ENCODE measurements at places on chromosomes 1 and 21.
A peak's percentile ranks its signal among the peaks of the same experiment; 100 is the strongest.

DNA sequence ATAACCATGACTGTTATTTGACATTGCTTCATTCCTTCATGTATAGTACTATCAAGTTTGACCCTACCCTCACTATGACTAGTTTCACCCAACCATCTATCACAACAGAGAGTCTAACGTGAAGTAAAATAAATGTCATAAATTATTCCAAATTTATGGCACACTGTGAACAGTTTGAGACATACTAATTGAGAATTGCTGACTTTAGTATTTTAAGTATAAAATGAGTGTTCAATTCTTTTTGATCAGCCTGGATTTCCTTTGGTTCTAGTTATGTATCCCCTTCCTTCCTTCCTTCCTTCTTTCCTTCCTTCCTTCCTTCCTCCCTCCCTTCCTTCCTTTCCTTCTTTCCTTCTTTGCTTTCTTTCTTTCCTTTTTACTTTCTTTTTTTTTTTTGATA is 14.5 kb downstream of the CR1 start:
- DNase-seq = no peak

DNA sequence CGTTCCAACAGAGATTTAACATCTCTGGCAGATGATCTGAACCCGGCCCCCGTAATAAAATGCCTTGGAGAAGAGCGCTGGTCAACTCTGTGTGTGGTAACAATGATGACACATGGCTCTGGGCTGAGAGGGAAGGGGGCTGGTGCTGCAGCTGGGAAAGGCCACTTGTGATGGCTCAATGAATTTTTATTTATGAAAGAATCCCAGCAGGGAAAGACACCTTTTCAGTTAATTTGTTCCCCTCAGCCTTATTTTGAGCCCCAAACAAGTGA is 59.4 kb downstream of the SYT6 start:
- no peak for DNase-seq

- DNase-seq = no peak
Observed at GRCh38 chr1:25026730-25027450, 96.8 kb upstream of the RUNX3 start.

GRCh38 chr1:246687002-246687401 is 37.2 kb upstream of the SCCPDH start:
- DNase-seq = no peak

- DNase-seq = no peak
Observed at GRCh38 chr1:164569866-164570265, 10.9 kb downstream of the PBX1 start.

DNA sequence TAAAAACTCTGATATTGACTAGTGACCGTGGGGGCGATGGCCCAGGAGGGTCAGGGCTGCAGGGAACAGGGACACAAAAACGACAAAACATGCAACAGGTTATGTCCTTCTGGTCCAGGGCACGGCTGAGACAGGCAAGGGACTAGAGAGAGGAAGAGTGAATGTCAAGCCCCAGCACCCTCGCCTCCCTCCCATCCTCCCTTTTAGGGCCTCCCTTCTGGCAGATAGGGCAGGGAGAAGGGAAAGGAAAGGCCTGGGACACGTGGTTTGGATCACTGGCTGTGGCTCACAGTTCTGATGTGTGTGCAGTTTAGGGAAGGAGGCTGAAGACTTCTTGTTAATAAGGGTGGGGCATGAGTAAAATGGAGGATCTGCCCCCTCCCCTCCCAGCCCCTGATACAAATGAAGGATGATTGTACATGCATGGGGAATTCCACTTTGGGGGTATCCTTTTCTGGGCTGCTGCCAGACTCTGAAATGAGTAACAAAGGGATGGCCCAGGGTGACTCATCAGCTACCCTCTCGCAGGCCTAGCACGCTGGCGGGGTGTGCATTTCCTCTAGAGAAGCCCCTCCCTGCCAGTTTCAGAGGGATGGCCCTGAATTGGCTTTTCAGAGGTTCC is 14.2 kb downstream of the CAPN2 start:
- no peak for DNase-seq

DNA sequence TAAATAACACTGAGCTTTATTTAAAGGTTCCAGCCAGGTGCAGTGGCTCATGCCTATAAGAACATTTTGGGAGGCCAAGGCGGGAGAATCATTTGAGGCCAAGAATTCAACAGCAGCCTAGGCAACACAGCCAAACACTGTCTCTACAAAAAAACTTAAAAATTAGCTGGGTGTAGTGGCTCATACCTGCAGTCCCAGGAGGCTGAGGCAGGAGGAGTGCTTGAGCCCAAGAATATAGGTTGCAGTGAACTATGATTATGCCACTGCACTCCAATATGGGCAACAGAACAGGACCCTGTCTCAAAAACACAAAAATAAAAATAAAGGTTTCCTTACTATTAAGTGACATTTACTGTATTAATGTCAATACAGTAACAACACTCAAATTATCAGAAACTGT is 2.1 kb downstream of the TAF12 start:
- DNase-seq = peak; percentile 66

DNA sequence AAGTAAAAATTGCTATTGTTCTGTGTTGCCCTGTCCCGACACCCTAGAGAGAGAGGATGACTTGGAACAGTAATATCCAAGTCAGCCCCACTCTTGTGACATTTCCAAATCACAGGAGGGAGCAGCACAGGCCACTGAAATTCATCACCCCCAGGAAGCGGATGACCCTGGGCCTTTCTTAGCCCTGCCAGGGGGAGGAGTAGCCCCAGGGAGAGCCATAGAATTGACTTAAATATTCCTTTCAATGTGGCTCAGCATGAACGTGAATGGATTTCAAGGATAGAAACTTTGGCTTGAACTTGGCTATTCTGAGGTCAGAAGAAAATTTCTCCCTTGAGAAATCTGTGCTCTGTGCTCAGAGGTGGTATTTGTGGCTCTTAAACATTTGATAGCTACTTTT is 80.6 kb downstream of the CENPF start:
- no peak for DNase-seq

DNA sequence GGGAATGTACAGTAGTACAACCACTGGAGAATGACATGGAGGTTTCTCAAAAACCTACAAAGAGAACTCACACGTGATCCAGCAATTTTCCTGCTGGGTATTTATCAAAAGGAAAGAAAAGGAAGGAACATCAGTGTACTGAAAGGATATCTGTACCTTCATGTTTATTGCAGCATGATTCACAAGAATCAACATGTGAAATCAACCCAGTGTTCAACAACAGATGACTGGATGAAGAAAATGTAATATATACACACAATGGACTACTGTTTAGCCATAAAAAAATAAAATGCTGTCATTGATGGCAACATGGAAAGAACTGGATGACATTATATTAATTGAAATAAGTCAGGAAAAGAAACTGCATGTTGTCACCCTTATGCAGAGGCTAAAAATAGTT is 19.0 kb upstream of the CYP4A11 start:
- no peak for DNase-seq

DNA sequence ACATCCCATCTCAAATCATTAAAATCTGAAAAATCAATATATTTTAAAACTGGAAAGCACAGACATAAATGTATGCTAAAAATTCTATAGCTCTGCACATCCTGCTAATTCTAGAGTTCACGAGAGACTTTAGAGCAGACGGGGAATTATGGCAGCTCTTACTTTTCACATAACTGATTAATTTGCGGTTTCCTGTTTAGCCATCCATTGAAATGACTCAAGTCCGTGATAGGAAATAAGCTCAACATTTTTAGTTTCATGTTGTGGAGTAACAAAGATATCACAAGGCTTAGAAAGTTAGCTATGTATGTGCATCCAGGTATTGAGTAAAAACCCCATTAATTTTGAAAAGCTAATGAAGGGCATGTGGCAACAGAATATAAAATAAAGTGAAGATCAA is 123.2 kb downstream of the SMYD2 start:
- DNase-seq = no peak

- DNase-seq = no peak
Observed at GRCh38 chr21:42554251-42554961, 40.8 kb downstream of the SLC37A1 start.

DNA sequence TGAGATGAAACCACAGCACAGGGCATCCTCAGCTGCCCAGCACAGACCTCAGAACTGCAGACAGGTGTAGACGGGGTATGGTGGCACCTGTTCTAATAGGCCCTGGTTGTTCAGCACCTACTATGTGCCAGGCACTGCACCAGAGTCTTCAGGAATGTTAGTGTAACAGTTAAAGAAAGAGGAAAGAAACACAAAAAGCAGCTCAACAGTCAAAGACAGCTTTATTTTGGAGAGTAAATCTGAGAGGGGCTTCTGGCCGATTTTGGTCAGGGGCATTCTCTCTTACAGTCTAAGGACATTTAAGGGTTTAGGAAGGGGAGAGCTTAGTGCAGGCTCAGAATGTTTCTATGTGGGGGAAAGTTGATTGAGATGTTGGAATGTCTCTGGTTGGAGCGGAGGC is 45.2 kb upstream of the ACTL8 start:
- no peak for DNase-seq

DNA sequence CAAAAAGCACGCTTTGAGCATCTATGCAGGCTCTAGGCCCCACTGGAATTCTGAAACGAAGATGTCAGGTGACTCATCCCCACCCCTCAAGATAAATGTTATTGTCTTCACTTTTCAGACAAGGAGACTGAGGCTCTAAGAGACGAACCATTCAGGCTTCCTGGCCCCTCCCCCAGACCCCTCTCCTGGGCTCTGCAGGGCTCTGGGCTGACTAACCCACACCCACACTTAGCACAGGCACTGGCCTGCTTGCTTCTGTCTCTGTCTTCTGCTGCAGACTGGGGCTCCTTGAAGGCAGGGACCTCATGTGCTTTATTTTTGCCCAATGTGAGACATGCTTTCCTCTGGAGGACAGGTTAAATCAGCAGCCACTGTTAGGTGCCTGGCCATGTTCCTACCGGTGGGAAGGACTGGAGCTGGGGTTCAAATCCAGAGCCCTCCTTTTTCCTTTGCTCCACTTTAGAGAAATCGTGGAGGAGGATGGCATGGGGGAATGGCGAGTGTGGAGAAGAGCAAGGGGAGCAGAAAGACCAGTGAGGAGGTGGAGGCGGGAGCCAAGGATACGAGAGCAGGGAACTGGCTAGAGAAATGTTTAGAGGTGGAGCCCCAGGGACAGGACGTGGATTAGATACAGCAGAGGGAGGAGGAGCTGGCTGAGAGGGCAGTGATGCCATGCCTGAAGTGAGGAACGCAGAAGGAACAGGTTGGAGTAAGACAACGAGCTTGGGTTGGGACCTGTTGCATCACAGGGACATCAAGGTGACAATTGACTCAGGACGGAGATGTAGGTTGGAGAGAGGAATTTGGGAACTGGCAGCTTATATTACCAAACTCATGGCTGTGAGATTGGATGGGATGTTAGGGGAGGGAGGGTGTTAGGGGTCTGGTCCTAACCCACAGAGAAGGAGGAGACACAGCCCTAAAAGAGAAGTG is 1.7 kb downstream of the TMEM125 start:
- no peak for DNase-seq

- no peak for DNase-seq
Observed at GRCh38 chr1:21922090-21923013, 14.8 kb downstream of the HSPG2 start.

DNA sequence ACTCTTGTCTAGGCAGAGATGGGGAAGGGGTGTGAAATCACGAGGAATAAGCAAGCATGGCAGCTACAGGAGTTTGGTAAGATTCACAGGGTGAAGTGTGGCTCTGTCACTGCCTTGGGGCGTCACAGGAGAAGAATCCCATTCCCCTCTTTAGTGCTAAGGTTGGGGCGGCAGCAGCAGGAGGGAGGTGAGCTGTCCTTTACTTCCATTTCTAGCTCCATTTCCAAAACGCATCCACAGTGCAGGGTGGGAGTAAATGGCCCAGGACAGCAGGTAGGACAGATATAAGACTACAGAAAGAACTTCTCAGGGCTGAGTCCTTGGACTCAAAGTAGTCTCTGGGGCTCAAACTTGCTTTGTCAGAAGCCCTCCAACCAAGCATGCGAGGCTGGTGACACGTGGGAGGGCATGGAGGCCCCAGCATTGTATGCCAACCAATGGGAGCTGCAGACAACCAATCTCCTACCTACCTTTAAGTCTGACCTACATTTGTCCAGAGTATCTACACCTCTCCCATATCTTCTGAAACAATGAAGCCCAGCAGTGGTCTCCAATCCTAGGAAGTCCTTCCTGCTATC is 8.5 kb downstream of the MEF2D start:
- DNase-seq = peak; percentile 89

DNA sequence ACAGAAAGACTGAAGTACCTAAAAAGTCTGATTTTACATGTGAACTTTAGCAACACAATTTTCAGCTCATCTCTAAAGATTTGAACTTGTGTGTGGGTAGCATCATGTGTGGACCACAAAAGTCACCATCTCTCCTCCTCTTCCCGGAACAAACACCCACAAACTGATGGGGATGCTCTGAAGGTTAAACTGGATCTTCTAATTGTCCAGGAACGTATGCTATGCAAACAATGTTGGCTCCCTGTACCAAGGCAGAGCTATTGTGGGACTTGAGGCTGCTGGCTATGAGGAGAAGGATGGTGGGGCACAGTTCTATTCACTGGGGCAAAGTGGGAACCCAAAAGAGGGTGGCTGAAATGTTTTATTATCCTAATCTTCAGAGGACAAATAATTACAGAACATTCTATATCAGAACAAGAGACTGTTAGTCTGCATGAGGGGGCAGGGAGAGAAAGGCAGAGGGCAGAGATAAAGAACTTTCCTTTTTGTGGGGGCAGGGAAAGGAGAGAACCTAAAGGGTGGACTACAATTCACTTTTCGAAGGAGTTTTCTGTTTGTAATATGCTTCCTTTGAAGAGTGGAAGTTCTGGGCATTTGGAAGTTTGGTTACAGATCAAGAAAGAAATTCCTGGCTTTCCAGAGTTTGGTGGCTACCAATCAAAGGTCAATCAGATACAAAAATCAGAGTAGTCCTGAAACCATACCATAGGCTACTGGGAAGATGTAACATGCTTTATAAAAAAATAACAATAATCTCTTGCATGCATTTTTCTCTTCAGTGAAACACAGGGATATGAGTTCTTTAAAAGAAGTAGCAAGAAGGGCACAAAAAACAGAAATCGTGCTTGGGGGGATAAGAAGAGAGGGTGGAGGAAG is 62.9 kb downstream of the GADD45A start:
- DNase-seq = no peak

DNA sequence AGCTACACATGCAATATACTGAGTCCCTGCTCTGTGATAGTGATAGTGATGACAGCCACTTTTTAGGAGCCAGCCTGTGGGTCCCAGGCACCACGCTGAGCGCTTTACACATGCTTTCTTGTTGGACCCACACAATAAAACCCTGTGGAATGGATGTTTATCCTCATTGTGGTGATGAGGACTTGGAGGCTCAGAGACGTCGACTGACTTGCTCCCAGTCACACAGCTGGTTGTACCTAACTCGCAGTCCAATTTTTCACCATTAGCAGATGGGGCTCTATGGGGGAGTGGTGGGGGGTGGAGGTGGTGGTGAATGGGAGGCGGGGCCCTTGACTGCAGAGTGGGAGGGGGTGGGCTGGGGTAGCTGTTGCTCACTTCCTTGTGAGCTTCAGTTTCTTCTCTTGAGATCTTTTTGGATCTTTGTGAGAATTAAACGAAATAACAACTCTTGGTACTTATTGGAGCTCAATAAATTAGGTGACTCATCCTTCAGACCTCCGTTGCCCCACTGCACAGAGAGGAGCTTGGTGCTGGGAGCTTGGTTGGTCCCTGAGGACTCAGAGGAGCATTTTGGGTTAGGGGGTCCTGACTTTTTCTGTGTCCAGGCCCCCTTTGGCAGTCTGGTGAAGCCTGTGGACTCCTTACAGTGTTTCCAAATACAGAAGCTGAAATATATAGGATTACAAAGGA is 61.8 kb upstream of the CD1D start:
- DNase-seq = no peak

GRCh38 chr1:208809876-208810275 is 565.7 kb upstream of the PLXNA2 start:
- no peak for DNase-seq
